ENCODE measurements at places on chromosomes 3 and 15. TPM values are rescaled to one million over a fixed set of nuclear protein-coding genes. Genes with fewer than 3 reads are reported as not detected.

DNA sequence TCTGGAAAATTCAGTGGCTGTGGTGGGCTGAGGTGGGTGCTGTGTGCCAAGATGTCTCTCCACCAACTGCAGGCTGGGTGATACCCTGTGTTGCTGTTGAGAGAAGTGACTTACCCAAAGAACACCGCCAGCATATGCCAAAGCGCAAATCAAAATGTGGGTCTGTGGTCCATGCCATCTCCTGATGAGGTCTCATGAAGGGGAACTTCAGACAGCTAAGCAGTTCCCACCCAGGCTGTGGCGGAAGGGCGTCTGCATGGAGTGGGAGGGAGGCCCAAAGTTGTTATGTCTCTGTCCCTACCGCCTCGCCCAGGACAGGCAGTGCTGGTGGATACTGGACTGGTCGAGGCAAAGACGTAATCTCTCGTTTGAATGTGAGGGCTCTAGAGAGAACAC, 70.9 kb upstream of the PLXNA1 start:
- H3K27ac ChIP-seq, result no peak overlapping the region
- H3K27me3 ChIP-seq, result no peaks in the 10 kb centered on the region
- no peak for DNase-seq
- H3K4me3 ChIP-seq, result no peak overlapping the region
- no peaks in the 10 kb centered on the region for H3K36me3 ChIP-seq

DNA sequence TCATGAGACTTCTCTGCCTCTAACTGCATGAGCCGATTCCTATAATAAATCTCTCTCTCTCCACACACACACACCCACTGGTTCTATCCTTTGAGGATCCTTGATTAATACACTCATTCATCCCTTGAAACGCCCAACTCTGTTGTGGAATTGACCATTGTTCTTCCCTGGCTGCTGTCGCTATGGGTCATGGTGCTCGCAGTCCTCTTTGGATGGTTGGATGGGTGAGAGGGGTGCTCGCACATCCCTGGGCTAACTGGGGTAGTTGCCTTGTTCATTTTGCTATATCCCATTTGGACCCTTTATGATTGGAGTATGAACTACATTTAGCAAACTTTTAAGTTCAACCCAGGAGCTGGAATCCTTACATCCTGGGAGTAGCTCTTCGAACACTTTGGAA, 33.9 kb upstream of the MYZAP start:
- H3K4me1 ChIP-seq, result no peaks in the 10 kb centered on the region
- H3K36me3 ChIP-seq, result no peaks in the 10 kb centered on the region
- DNase-seq, result no peak
- no peaks in the 10 kb centered on the region for H3K27me3 ChIP-seq

The C3orf49 gene
- total RNA-seq, result not detected

The TRH gene
- total RNA-seq, result not detected

The RHOV gene
- 4.7 TPM for total RNA-seq

The FAM174B gene
- total RNA-seq, result 25.1 TPM

GRCh38 chr3:52407779-52408178, 37.1 kb downstream of the SEMA3G start:
- peaks cover 3% of the 10 kb centered on the region for H3K36me3 ChIP-seq
- H3K4me3 ChIP-seq, result no peak overlapping the region
- no peak for DNase-seq
- H3K4me1 ChIP-seq, result peaks cover 13% of the 10 kb centered on the region
- H3K27me3 ChIP-seq, result no peaks in the 10 kb centered on the region
- H3K27ac ChIP-seq, result no peak overlapping the region

DNA sequence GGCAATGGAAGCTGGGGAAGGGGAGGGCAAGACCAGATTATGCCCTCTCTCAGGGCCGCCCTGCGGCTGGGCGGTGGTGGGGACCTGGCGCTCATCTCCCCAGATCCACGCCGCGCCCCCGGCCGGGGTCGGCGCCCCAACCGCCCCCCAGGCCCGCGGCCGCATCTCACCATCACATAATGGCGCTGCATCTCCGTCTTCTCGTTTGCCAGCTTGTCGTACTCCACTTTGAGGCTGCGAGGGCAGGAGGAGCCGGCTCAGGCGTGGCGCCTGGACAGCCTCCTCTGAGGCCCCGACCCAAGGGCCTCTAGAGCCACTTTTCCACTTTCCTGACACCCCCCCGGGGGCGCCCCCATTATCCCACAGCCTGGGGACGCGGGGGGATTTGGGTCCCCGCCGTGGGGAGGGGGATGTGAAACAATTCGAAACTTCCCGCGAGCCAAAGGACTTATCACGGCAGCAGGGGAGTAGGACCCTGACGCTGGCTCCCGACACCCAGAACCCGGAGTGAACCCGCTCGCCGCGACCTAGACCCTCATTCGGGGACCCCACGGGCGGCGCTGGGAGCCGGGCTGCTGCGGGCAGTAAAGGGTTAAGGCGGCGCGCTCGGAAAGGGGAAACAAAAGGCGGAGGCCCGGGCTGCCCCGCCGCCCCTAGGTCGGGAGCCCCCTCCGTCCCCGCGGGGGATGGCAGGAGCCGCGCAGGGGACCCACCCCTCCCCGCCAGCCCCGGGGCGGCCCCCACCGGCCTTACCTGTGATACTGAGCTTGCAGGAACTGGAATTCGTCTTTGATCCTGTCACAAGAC, 2.1 kb downstream of the TLE3 start:
- peak overlapping the region; percentile 85 for H3K4me3 ChIP-seq
- DNase-seq, result peak; percentile 86
- no peaks in the 10 kb centered on the region for H3K36me3 ChIP-seq
- H3K27ac ChIP-seq, result no peak overlapping the region

GRCh38 chr3:151276038-151276686, 2.2 kb downstream of the P2RY14 start:
- no peak overlapping the region for H3K4me3 ChIP-seq
- no peaks in the 10 kb centered on the region for H3K27me3 ChIP-seq
- H3K4me1 ChIP-seq, result no peaks in the 10 kb centered on the region

- no peak overlapping the region for H3K27ac ChIP-seq
- H3K4me1 ChIP-seq, result peaks cover 26% of the 10 kb centered on the region
- no peaks in the 10 kb centered on the region for H3K27me3 ChIP-seq
- no peaks in the 10 kb centered on the region for H3K36me3 ChIP-seq
- DNase-seq, result no peak
- no peak overlapping the region for H3K4me3 ChIP-seq
Measured at GRCh38 chr15:37053166-37053565, 47.2 kb downstream of the MEIS2 start.

DNA sequence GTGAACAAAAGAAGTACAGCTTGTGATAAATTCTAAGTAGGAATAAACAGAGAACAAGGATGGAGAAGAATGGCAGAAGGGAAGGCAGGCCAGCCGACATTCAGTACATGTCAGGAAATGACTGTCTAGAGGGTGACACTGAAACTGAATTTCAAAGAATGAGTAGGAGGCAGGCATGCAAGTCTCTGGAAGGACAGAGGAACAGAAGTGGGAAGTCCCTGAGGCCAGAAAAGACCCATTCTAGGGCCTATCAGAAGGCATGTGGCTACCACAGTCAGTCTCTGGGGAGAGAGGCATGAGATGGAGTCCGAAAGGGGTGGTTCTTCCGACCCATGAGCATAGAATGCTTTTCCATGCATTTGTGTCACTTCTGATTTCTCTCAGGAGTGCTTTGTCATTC, 243.5 kb upstream of the UBE2E2 start:
- H3K4me1 ChIP-seq, result 0 out of 2 replicates have a peak, but pooled peaks cover 4% of the 10 kb centered on the region
- DNase-seq, result no peak
- no peak overlapping the region for H3K27ac ChIP-seq

DNA sequence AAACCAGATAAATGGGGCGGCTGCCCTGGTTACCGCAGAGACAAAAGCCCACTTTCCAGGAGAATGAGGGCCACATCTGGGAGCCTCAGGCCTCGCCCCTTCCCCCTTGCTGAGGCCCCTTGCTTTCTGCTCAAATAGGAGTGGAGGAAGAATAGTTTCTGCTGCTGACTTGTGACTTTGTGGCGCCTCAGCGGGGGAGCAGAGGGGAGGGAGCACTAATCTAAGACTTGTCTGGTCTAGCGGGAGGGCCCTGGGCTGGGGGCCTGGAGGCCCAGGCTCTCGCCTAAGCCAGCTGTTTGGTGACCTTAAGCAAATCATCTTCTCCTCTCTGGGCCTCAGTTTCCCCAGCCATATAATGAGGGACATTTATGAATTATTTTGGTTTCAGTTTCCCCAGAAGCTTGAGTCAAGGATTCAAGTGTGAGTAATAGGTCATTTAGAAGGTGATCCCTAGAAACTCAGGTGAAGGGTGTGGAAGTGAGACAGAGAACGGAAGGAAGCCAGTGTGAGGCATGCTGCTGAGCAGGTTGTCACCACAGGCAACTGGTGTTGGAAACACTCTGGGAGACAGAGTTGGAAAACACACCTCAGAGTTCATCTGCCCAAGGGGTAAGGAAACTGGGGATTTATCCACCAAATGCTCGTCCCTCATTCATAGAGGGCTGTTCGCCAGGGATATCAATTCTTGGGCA, 25.9 kb upstream of the SMAD3 start:
- H3K27ac ChIP-seq, result no peak overlapping the region
- H3K27me3 ChIP-seq, result peaks cover 6% of the 10 kb centered on the region
- peak; percentile 70 for DNase-seq
- H3K4me3 ChIP-seq, result no peak overlapping the region

The ZBTB47 gene
- 2.8 TPM for total RNA-seq

GRCh38 chr3:141487521-141488252, 860 bp downstream of the RASA2 start:
- no peaks in the 10 kb centered on the region for H3K27me3 ChIP-seq
- peaks cover 28% of the 10 kb centered on the region for H3K4me1 ChIP-seq
- no peaks in the 10 kb centered on the region for H3K36me3 ChIP-seq
- peak; percentile 85 for DNase-seq
- H3K27ac ChIP-seq, result peak overlapping the region; percentile 28

- no peak overlapping the region for H3K27ac ChIP-seq
- H3K4me3 ChIP-seq, result no peak overlapping the region
- peak; percentile 35 for DNase-seq
- H3K4me1 ChIP-seq, result no peaks in the 10 kb centered on the region
- H3K27me3 ChIP-seq, result no peaks in the 10 kb centered on the region
Measured at GRCh38 chr3:150278843-150279381, 129.2 kb upstream of the TSC22D2 start.

DNA sequence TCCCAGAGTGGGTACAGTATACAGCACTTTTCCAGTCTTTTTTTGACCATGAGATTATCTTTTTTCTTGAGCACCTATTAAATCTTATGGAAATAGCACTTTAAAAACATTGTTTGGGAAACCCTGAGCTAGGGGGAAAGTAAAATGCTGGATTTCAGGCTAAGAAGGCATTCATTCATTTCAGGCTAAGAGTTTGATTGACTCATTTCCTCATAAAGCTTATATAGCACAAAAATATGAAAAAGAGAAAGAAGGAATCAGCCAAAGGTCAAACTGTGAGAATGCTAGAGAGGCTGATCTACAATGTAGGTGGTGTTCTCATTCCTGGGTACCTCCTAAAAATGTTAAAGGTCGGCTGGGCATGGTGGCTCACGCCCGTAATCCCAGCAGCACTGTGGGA, 10.5 kb downstream of the TTC23 start:
- H3K36me3 ChIP-seq, result no peaks in the 10 kb centered on the region
- no peaks in the 10 kb centered on the region for H3K27me3 ChIP-seq
- no peak for DNase-seq
- H3K4me3 ChIP-seq, result no peak overlapping the region

The ASB14 gene
- total RNA-seq, result not detected

DNA sequence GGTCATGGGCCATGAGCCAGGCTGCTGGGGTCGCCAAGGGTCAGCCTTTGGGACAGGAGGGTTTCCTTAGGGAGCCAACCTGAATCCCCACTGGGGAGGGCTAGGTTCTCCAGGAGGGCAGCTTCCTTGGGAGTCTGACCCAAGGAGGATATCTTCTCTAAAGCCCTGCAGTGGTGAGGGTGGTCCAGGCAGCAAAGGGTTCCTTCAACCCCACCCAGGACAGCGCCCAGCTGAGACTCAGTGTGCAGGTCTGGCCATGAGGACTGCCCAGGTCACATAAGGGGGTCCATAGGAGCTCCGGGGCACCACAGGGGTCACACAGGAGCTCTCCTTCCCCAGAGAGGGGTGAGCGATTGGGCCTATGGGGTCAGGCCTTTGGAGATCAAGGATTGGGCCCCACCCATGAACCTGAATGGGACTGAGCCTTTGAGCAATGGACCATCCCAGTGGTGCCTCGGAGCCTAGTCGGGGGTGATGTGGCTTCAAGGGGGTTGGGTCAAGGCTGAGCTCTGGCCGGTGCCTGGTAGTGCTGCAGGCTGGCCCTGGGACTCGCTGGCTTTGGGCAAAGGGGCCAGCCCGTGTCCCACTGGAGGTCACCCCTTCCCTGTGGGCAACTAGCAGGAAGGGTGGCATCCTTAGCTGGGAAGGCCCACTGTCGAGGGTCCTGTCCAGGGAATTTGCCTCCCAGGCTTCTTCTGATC, 216.5 kb downstream of the SNRPN start:
- no peak overlapping the region for H3K4me3 ChIP-seq
- no peak for DNase-seq
- no peaks in the 10 kb centered on the region for H3K4me1 ChIP-seq
- no peak overlapping the region for H3K27ac ChIP-seq
- no peaks in the 10 kb centered on the region for H3K36me3 ChIP-seq

The SPG21 gene
- 86.6 TPM for total RNA-seq

DNA sequence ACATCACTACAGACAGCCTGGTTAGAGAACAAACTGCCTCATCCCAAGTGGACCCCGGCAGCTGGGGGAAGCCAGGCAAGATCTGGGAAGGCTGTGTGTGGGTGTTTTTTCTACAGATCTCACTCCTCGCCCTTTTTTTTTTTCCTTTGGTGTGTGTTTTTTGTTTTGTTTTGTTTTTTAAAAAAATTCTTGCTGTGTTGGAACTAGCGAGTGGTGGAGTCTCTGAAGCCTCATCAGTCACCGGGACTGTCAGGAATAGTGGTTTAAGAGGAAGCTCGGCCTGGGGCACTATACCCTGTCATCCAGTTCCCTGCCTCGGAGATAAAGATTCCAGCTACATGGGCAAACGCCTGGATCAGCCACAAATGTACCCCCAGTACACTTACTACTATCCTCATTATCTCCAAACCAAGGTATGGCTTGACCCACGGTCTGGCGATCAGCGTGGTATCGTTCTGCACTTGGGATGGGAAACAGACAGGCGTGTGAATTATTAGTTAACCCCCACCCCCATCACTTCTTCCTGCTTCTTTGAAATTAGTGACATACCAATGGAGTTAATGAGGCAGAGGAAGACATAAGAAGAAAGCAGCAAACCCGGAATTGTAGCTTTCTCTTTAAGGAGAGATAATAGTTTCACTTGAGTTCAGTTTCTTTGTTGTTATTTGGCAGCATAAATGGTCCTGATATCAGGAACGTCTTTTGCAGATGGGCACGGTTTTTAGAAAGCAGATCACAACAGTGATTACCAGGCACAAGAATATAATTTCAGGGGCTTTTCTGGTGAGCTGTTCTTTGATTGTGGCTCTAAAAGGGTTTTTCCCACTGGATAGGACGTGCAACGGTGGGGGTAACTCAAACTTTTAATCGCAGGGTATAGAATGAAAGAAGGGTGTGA, 722 bp downstream of the RBMS3 start:
- no peaks in the 10 kb centered on the region for H3K27me3 ChIP-seq
- H3K27ac ChIP-seq, result peak overlapping the region; percentile 94
- DNase-seq, result no peak
- no peaks in the 10 kb centered on the region for H3K36me3 ChIP-seq
- peaks cover 74% of the 10 kb centered on the region for H3K4me1 ChIP-seq
